ENCODE measurements at places on chromosomes 7 and 10.

DNA sequence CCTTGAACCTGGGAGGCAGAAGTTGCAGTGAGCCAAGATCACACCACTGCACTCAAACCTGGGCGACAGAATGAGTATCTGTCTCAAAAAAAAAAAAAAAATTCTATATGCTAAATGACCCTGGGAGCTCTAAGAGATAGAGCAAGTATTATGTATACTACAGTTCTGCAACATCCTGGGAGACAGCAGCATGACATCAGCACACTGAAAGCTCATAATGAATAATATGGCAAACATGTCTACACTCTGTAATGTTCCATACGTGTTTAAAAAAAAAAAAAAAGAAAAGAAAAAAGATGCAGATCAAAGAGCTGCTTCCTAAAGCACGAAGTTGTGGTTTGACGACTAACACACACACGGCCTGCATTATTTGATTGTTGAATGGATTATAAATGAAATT lies 72.5 kb downstream of the CUL2 start:
- DNase-seq: no peak

- DNase-seq: no peak
These were observed 10.4 kb upstream of the SLC25A13 start for GRCh38 chr7:96332325-96332724.

- no peak for DNase-seq
These were observed 87.0 kb downstream of the SKAP2 start for GRCh38 chr7:26777385-26777784.

DNA sequence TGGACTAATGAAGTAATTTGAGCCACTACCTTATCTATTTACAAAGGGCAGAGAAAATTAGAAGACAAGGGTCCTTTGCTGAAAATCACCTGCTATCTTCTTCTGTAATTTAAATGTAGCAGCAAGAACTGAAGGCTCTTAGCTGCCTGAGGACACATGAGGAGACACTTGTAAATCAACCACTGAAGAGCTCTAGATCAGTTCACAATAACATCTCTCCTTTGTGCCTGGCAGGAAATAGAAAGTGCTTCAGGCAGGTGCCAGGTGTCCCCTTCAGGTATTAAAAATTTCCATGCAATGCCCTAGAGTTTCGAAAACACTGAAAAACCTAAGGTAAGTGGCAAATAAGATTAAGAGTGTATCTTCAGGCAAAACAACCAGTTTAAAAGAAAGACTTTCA lies 474.6 kb downstream of the GRM8 start:
- peak; percentile 22 for DNase-seq

DNA sequence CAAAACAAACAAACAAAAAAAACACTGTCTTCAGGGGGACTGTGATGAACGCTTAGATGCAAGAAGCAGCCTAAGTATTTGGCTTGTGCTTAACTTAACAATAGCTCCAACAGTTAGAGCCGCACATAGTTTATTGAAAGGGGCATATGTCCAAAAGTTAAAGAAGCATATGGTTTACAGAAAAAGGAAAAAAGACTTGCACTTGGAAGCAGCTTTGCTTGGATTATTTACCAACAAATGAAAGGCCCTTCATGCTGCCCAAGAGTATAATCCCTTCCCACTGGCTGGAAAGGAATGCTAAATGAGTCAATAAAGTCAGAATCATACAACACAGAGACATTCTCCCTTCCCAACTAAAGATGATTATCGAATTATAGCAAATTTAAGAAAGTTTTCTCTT lies 77.9 kb downstream of the GLI3 start:
- no peak for DNase-seq

GRCh38 chr10:30476511-30477155 lies 42.6 kb downstream of the MAP3K8 start:
- no peak for DNase-seq

DNA sequence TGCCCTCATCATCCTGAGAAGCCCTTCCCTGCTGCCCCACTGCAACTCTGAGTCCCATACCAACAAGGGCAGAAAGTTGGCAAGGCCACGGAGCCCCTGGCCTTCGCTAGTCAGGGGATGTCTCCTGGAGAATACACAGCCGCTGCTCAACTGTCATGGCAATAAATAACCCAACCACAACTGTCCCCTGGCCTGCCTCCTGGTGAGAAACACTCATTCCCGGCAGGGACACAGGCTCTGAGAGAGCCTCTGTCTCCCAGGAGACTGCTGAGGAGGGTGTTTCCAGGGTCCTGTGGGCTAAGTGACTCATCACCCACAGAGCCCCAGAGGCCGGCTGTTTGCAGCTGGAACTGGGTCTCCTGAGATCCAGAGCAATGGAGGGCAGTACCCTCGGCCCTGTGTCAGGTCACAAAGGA lies 354.1 kb downstream of the TNS3 start:
- no peak for DNase-seq

DNA sequence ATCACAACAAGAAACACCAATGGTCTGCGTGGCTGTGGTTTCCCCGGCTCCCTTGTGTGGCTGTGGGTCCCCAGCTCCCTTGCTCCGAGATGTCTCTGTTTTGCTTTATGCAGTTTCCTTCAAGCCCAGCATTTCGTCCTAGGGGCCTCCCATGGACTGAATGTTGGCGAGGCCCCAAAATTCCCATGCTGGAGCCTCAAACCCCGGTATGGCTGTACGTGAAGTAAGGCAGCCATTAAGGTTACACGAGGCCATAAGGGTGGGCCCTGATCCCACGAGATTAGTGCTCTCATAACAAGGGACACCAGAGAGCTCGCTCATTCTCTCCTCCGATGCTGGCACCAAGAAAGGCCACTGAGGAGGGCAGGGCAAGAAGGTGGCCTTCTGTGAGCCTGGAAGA lies 44.6 kb downstream of the INSIG1 start:
- no peak for DNase-seq

DNA sequence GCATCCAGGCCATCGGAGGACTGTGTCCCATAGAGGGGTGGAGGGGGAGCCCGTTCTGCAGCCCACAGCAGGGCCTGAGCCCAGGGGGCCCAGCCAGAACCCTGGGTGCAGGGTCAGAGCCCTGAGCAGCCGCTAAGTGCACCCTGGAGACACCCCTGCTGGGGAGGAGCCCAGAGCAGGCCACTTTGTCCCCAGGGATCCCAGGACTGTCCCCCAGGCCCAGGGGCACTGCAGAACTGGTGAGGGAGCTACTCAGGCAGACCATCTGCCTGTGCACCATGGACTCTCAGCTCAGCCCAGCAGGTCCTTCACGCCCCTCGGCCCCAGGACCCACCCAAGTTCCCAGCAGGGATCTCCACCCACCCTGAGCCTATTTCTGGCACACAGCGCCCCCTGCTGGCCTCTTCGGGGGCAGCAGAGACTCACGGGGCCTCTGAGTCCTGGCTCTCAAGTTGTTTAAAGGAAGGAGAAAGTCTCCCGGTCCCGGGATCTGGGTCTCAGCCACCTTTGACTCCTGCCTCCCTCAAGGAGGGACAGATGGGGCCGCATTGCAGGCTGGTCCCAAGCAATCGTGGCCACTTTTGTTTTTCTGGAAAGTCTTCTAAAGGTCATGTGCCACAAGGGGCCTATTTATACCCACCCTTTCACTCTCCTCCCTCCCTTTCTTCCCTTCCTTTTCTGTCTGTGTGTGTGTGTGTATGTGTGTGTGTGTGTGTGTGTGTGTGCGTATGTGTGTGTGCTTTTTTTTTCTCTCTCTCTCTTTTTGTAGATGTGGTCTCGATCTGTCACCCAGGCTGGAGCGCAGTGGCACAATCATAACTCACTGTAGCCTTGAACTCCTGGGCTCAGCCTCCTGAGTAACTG lies 90.3 kb downstream of the MYL10 start:
- peak; percentile 12 for DNase-seq

GRCh38 chr7:152136686-152137085 lies 111.2 kb downstream of the GALNT11 start:
- no peak for DNase-seq

DNA sequence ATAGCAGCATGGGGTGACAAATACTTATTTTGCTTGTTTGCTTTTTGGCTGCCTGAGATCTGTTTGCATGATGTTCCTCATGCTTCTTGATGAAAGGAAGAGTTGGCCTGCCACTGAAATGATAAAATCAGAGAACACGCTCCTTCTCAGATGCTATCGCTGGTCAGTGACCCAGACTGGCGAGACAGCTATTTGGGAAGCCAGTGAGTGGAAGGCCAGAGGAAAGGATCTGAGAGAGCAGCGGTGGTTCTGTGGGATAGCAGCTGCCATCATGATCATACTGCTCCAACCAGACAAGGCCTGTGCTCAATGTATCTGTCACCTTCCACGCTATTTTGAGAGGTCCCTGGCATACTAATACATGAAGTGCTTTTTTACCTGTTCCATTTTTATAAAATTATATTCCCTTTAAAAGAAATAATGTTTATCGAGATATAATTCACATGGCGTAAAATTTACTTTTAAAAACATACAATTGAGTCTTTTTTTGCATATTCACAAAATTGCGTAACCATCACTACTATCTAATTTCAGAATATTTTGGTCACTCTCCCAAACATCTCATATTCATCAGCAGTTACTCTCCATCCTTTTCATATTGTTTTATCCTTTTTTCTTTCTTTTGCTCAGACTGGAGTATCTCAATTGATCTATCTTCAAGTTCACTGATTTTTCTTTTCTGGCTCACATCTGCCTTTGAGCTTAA lies 695.1 kb downstream of the TNS3 start:
- DNase-seq: no peak

GRCh38 chr7:139183878-139184338 lies 47.1 kb upstream of the UBN2 start:
- DNase-seq: no peak

DNA sequence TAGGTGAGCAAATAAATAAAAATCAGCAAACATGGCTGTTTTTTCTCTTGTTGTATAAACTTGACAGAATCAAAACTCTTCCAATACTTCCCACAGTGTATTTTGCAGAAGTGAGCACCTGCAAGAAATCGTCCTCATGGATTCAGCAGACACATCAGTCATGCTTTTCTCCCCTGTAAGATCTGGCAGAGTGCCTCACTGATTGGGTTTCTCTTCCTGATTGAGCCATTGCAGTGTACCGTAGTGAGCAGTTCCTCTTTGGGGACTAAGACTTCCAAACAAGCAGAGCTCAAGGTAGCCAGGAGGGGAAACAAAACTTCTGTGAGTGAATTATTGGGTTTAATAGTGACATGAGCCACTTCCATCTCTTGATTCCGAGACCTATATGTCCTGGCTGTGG lies 2.2 kb upstream of the CCDC3 start:
- no peak for DNase-seq

DNA sequence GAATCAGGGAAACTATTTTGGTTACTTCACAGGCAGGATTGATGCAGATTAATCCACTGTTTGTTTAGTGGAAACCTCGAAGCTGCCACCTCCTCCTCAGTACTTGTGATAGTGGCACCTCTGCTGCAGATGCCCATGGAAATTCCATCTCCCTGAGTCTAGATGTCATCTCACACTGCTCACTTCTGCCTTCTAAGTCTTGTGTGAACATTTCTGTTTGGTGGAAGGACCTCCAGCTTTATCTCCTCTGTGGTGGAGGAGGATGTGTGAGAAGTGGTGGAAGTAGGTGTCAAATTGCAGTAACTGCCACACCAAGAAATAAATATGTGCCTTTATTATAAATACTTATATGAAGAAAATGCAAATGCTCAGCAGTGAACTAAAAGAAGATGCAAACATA lies 25.8 kb upstream of the GPR141 start:
- DNase-seq: no peak

DNA sequence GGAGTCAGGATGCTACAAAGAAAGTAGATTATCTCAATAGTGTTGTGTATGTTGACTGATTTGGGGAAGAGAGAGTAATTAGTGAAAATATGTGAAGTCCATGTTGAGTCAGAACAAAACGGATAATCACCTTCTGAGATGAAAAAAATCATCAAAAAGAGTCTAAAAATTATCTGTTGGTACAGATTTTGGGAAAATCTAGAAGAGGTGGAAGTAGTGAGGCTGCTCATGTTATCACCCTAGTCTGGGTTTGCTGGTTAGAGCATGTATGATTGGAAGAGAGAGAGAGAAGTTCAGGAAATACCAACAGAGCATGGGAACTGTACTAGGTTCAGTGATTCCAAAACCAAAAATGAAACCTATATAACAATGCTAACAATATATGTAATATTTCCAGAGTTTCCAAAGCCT lies 12.3 kb downstream of the RPA3 start:
- DNase-seq: no peak

GRCh38 chr10:62243647-62243997 lies 25.0 kb downstream of the RTKN2 start:
- no peak for DNase-seq

- DNase-seq: no peak
These were observed 163.1 kb downstream of the SLIT1 start for GRCh38 chr10:97022616-97023015.

- DNase-seq: no peak
These were observed 7.5 kb upstream of the KMT2E start for GRCh38 chr7:105006367-105007136.

- DNase-seq: no peak
These were observed 156.4 kb upstream of the FGFR2 start for GRCh38 chr10:121754666-121755065.

All from NCI-H524 (cell line).